SJCRH30 (cell line): ENCODE measurements at places on chromosomes 3 and 15. TPM values are rescaled to one million over a fixed set of nuclear protein-coding genes. Genes with fewer than 3 reads are reported as not detected.

GOLGA8T gene
- not detected in 2 replicates for total RNA-seq

GMNC gene
- not detected in 2 replicates for total RNA-seq

GRCh38 chr15:89195836-89196235 lies 25.5 kb downstream of the RLBP1 start:
- DNase-seq, result no peak

C15orf61 gene
- 5.2 and 6.6 TPM in 2 replicates for total RNA-seq

ACSBG1 gene
- total RNA-seq, result 0.08 and 0.63 TPM in 2 replicates

MNS1 gene
- total RNA-seq, result 8.2 and 10.6 TPM in 2 replicates

VPS13C gene
- total RNA-seq, result 32.3 and 35.5 TPM in 2 replicates
